EH (cell line): ENCODE measurements at places on chromosomes 2 and 18.

GRCh38 chr18:74465775-74466174, 8.7 kb upstream of the DIPK1C start:
- no peak for DNase-seq

DNA sequence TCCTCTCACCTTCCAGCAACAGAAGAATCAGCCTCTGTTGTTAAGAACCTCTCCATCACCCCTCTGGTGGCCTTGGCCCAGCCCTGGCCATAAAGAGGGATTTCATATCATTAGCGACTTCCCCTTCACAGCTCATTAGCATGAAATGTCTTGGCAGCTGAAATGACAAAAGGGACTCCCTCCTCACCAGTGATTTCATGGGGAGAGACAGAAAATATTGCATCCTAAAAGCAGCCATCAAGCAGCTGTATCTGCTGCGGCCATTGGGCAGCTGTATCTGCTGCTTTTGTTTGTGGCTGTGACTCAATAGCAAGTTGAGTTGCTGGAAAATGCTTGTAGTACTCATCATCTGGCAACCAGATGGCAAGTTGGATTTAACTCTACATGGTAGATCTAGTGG, 105.9 kb upstream of the RMDN2 start:
- peak; percentile 92 for DNase-seq

DNA sequence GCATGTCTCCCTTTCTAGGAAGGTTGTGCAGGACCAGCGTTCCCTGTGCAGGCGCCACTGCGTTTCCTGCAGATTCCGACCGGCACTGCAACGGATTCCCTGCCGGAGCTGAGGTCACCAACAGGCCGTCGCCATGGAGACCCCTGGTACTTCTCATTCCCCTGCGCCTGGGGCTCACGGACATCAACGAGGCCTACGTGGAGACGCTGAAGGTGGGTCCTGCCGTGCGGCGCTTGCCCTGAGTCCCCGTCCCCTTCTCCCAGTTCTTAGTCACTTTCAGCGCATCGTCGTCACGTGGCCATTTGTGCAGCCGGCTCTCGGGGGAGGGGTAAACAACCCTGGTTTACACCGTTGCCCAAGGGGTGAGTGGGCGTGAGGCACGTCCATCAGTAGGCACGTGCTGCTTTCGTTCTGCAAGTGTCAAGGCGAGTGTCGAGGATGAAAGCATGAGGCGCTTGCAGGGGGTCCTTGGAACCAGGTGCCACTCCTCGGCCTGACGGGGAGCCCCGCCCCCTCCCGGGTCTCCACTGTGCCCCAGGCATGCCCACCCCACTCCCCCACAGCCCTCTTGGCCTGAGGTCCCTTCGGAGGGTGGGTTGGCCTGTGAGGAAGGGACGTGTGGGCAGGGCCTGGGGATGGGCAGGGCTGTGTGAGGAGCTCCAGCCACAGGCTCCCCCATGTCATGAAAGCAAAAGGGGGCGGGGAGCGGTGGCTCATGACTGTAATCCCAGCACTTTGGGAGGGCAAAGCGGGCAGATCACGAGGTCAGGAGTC, 19.8 kb downstream of the DTYMK start:
- DNase-seq, result no peak

DNA sequence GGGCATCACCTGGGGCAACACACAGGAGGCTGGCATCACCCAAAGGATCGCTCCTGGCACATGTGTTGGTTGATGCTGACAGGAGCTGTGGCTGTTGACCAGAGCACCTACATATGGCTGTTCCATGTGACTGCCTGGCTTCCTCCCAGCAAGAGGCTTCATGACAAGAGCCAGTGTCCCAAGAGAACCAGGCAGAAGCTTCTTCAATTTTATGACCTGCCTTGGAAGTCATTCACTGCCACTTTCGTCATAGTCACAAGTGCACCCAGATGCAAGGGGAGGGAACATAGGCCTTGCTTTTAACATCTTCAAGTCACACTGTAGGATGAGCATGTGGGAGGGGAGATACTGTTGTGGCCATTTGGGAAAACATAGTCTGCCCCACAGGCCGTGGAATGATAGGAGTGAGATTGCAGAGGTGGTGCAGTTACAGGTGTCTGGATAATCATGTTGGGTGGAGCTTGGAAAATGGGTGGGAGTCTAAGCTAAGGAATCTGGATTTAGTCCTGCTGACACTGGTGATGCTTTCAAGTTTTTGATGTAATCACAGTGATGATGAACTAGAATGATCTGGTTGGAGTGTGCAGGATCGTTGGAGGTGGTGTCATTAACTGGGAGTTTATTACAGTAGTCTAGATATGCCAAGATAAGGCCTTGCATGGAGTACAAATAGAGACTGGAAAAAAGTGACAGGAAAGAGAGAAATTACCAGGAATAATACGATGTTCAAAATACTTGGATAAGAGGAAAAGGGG, 107.0 kb downstream of the RAPGEF4 start:
- no peak for DNase-seq

- DNase-seq, result no peak
These were observed 142.2 kb upstream of the SMAD2 start for GRCh38 chr18:48072428-48073204.

GRCh38 chr2:39919511-39920306, 140.7 kb upstream of the THUMPD2 start:
- no peak for DNase-seq

GRCh38 chr2:160308476-160308875, 108.4 kb upstream of the ITGB6 start:
- DNase-seq, result peak; percentile 25

DNA sequence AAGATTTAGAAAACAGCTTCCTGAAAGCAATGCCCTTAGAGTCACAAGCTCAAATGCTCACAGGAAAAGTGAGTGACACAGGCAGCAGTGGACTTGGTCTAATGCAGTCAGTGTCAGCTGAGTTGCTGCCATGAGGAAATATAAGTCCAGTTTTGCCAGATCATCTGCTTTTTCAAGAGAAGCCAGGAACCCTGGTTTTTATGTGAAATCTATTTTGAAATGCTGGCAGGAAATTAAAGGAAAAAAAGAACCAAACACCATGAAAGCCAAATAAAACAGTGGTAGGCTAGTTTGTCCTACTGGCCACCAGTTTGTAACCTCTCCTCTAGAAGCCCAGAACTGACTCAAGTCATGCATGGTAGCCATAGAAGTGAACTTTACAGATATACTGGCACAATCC, 109.2 kb downstream of the THADA start:
- DNase-seq, result peak; percentile 11

- DNase-seq, result no peak
These were observed 37.6 kb downstream of the GPR45 start for GRCh38 chr2:105279126-105279525.

DNA sequence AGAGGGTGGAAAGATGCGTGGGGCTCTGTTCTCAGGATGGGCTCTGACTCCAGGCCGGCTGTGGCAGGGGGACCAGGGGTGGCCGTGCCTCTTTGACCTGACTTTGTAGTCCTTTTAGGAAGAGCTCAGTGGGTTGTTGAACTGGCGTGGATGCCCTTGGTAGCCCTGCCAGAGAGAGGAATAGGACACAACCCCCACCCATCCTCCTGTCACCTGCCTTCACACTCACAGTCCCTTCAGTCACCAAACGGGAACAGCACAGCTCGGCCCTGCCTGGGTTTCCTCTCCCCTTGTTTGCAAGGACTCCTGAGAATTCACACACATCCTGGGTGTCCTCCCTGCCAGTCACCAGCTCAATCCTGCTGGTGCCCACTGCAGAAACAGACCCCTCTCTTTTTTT, 20.1 kb upstream of the MRPL33 start:
- no peak for DNase-seq

DNA sequence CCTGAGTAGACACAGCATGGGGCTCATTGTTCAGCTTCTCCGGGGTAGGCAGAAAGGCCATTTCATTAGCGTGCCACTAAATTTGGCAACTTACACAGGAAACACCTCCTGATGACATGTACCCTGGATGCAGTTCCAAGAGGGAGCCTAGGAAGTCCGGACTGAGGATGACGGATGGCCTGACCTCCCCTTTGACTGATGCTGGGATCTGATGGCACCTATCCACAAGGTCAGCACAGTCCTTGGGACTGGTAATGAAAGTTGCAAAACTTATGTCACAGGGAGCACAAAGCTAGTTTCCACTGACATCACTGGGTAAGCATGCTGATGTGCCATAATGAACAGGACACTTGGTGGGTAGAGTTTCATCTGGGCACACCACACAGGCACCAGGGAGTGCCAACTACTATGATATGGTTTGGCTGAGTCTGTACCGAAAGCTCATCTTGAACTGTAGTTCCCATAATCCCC, 126.7 kb upstream of the ARL4C start:
- no peak for DNase-seq

- no peak for DNase-seq
These were observed 302.6 kb upstream of the MC4R start for GRCh38 chr18:60675126-60675525.

- DNase-seq, result peak; percentile 43
These were observed 179.4 kb downstream of the ANTXR1 start for GRCh38 chr2:69192176-69192945.

DNA sequence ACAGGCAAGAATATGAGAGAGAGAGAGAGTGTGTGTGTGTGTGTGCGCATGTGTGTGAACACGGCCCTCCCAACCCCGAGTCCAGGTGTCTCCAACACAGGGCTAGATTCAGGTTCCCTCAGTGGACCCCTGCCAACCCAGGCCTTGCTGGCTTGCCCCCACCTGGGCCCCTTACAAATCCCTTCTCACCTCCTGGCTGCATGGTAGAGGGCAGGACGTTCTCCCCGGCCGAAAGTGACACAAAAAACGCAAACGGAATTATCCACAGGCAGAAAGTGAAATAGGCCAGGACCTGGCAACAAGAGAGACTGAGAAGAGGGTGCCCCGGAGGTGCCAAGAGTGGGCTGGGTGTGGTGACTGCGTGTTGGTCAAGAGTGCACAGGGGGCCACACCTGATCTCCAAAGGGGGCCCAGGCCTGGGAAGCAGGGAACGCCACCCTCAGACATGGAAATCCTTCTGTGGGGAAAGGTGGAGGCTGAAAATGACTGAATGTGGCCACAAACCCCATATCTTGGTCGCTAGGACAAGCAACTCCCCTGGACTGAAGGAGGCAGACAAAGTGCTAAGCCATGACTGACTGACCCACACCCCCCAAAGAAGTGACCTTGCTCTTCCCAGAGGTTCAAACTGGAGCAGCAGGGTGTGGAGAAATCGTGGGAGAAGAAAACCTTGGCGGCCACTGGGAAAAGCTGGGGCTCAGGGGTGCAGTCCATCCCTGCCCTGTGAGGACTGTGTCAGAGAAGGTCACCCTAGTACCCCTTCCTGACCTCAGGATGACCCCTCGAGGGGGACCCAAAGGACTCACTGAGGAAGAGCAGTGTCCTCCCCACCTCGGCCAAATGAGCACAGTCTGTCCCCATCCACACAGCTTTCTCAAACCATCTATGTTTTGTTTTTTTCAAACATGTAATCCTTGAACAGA, 5.7 kb downstream of the TEX261 start:
- DNase-seq, result no peak

DNA sequence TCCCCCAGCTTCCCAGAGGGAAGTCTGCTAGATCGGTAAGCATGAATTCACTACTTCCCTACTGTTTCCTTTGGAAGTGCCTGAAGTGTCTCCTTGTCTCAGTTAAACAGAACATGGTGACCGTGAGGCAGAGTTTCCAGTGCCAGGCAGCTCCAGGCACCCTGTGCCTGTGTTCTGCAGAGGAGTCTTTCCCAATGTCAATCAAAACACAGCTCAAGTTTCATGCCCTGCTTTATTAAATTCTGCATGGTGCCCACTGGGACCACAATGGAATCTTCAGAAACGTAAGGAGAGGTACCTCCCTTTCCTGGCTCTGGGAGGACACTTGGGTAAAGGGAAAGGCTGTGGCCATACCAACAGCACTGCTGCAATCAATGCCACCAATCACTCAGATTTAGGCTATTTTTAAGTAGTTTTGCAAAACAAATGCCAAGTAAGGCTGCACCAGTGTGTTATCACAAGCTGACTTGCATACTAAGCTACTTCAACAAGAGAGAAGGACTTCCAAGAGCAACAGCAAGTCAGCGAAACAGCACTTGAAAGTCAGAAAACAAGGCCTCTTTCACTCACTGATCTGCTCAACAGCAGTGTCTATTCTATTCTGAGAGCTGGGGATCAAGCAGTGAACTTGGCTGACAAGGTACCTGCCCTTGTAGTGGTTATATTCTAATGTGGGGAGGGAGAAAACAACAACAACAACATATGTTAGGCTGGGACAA, 14.9 kb downstream of the LPIN2 start:
- DNase-seq, result no peak

DNA sequence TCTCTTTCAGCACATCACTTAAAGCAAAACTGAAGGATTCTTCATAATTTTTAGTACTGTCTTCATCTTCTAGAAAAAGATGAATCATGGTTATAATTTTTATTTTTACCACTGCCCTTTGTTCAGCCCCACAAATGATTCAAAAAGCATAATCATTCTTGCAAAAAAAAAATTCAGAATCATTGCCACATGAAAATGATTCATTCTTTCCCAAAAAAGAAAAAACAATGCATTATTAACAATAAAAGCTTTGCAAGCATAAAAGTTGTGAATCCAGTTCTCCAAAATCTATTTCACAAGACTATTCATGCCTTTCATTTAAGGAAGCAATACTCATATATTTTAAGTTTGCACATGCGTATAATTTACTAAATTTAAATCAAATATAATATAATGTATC, 204.8 kb downstream of the RBM43 start:
- DNase-seq, result peak; percentile 36

DNA sequence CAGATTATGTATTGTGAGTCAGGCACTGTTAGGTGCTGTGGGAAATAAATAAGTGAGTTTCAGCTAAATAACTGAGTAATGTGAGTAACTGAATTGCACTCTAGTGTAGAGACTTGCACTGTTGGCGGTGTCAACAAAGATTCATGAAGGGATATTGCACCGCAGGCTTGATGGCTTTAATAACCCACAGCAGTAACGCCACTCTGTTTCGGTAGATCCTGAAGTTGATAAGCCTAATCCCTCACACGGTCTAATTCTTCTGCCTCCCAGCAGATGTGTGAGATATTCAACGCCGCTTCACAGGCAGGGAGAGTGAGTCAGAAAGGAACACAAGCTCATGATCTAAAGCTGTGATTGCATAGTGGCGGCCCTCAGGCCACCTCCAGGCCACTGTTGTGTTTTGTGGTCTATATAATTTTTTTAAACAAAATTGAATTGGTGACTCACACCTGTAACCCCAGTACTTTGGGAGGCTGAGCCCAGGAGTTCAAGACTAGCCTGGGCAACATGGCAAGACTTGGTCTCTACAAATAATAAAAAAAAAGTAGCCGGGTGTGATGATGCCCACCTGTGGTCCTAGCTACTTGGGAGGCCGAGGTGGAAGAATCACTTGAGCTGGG, 94.3 kb downstream of the LIPG start:
- DNase-seq, result peak; percentile 75
